ENCODE measurements at places on chromosomes 12 and 14. TPM values are rescaled to one million over a fixed set of nuclear protein-coding genes. Genes with fewer than 3 reads are reported as not detected.

DNA sequence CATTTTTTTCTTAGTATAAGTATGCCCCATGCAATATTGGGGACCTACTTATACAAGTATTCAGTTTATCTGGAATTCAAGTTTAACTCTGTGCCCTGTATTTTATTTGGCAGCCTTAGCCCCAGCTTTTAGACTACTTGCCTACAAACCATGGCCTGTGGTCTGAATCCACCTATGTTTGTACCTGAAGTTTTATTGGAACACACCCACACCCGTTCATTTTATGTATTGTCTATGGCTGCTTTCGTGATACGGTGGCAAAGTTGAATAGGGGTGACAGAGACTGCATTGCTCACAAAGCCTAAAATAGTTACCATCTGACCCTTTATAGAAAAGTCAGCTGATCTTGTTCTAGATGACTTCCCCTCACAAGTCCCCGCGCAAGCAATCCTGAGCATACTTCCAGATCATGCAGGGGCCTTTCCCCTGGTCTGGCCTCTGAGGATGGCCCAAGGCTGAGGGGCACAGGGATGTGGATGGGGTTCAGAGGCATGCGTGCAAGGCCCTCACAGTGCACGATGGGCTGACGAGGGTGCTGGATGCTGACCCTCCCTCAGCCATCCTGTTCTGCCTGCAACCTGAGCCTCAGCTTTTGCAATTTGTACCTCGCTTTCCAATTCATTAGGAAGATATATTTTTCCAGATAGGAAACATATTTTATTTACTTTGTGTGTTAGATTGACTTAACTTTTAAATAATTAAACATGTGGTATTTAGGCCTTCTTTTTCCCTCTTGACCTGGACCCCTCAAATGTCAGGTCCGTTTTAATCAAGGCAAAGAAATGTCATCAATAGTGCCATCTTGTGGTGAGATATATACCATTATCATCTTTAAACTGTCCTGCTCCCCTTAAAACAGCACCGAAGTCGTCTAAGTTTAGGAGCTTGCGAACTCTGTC is 527.3 kb upstream of the CCDC196 start:
- H3K4me1 ChIP-seq = no peaks in the 10 kb centered on the region
- peaks cover 2% of the 10 kb centered on the region for H3K27me3 ChIP-seq
- DNase-seq = no peak
- no peak overlapping the region for H3K4me3 ChIP-seq

DNA sequence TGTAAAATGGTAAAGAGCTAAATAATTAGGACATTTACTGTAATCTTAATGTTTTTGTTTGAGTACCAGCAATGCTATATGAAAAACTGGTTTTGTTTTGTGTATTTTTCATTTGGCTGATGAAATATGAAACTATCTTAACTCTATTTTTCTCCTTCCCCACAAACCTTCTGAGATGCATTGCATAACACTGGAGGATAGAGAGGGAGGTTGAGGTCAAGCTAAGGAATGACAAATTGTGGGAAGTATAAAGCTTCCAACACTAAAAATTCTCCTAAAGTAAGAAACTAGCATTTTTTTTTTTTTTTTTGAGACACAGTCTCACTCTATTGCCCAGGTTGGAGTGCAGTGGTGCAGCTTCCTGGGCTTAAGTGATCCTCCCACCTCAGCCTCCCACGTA is 31.5 kb upstream of the SRP54 start:
- peaks cover 12% of the 10 kb centered on the region for H3K36me3 ChIP-seq
- H3K4me3 ChIP-seq = no peak overlapping the region
- H3K27ac ChIP-seq = no peak overlapping the region
- DNase-seq = no peak

DNA sequence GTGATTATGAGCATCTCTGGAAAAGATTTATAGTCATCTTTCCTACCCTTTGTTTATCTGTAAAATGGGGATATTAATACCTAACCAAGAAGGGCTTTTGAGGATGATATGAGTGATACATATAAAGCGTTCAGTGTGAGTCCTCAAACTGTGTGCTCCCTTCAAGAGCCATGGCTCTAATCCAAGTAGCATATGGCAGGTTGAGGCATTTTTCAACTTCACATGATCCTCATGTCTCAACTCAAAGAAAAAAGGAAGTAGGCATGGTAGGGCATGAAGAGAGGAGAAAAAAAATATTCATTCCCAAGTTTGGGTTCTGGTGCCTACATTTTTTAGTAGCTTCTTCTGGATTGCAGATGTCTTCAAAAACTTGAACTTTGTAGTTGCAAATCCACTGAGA is 286.3 kb upstream of the ATP2B1 start:
- no peaks in the 10 kb centered on the region for H3K27me3 ChIP-seq
- no peaks in the 10 kb centered on the region for H3K36me3 ChIP-seq
- H3K4me3 ChIP-seq = no peak overlapping the region
- H3K27ac ChIP-seq = no peak overlapping the region
- DNase-seq = no peak
- H3K4me1 ChIP-seq = no peaks in the 10 kb centered on the region

DNA sequence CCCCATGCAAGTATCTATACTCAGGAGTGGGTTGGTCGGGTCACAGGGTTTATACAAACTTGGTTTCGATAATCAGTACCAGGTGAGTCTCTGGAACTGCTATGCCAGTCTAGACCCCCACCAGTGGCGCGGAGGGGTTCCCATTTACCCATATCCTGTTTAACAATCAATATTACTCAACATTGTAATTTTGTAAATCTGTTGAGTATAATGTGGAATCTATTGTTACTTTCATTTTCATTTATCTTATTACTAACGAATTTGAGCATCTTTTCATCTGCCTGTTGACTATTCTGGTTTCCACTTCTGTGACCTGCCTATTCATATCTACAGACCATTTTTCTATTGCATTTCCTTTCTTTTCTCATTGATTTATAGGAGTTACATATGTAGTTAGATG is 275.2 kb upstream of the CRY1 start:
- no peak overlapping the region for H3K4me3 ChIP-seq
- no peaks in the 10 kb centered on the region for H3K36me3 ChIP-seq
- no peak overlapping the region for H3K27ac ChIP-seq

GRCh38 chr14:81400852-81401251 is 728 bp upstream of the STON2 start:
- no peak overlapping the region for H3K27ac ChIP-seq
- no peaks in the 10 kb centered on the region for H3K27me3 ChIP-seq
- H3K4me1 ChIP-seq = peaks cover 3% of the 10 kb centered on the region
- H3K36me3 ChIP-seq = no peaks in the 10 kb centered on the region

DNA sequence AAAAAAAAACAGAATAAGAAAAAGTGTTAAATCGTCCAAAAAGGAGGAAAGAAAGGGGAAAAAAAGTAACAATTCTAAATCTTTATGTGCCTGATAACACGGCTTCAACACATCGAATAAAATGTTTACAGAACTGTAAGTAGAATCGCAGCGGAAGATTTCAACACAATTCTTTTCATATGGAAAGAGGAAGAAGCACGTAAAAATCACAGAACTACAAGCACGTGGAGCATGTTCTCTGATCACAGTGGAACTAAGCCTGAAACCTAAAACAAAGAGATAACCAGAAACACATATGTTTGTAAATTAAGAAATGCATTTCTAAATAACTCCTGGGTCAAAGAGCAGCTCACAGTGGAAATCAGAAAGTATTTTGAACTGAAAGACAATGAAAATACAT is 8.7 kb downstream of the CLEC7A start:
- H3K4me3 ChIP-seq = no peak overlapping the region
- H3K27ac ChIP-seq = no peak overlapping the region
- DNase-seq = no peak
- no peaks in the 10 kb centered on the region for H3K36me3 ChIP-seq
- H3K4me1 ChIP-seq = no peaks in the 10 kb centered on the region

GRCh38 chr14:94844593-94845152 is 74.8 kb upstream of the GSC start:
- H3K27ac ChIP-seq = no peak overlapping the region
- no peaks in the 10 kb centered on the region for H3K4me1 ChIP-seq
- H3K4me3 ChIP-seq = no peak overlapping the region
- no peaks in the 10 kb centered on the region for H3K27me3 ChIP-seq
- no peaks in the 10 kb centered on the region for H3K36me3 ChIP-seq
- no peak for DNase-seq

DNA sequence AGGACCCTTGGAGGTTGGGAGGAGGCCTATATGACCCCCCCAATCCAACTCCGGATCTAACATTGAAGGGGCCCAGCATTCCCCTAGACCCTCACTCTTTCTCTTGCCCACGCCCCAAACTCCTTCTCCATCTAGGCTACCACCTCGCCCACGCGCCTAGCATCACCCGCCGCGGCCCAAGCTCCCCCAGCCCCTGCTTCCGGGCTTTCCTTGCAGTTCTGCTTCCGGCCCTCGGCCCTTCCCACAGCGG is 445 bp downstream of the CERS5 start:
- H3K4me3 ChIP-seq = peak overlapping the region; percentile 87
- H3K4me1 ChIP-seq = peaks cover 12% of the 10 kb centered on the region
- H3K36me3 ChIP-seq = no peaks in the 10 kb centered on the region
- no peak for DNase-seq
- peak overlapping the region; percentile 77 for H3K27ac ChIP-seq

GRCh38 chr12:109715310-109716091 is 1.9 kb downstream of the FAM222A start:
- no peaks in the 10 kb centered on the region for H3K27me3 ChIP-seq
- H3K27ac ChIP-seq = peak overlapping the region; percentile 82
- H3K4me1 ChIP-seq = peaks cover 73% of the 10 kb centered on the region
- no peak for DNase-seq
- no peak overlapping the region for H3K4me3 ChIP-seq
- H3K36me3 ChIP-seq = no peaks in the 10 kb centered on the region

DNA sequence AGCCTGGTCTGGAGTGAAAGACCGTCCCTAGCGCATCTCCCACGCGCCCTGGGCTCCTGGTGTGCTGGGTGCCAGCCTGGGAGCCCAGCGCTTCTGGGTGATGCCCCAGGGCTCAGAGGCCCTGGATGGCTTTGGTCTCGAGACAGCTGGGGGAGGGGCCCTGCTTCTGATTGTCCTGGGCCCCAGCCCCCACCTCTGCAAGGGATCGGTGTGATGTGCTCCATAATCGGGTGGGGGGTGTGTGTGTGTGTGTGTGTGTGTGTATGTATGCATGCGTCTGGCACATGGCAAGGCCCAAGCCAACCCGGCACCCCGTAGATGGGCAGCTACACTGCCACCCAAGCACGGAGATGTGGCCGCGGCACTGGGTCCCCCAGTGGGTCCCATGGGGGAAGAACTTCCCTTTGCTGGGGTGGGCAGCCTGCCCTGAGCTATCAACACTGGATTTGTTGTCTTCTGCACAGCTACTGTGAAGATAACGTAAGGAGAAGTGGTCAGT is 3.1 kb downstream of the ZBTB42 start:
- peaks cover 35% of the 10 kb centered on the region for H3K4me1 ChIP-seq
- H3K4me3 ChIP-seq = no peak overlapping the region
- no peaks in the 10 kb centered on the region for H3K36me3 ChIP-seq
- no peak for DNase-seq

DNA sequence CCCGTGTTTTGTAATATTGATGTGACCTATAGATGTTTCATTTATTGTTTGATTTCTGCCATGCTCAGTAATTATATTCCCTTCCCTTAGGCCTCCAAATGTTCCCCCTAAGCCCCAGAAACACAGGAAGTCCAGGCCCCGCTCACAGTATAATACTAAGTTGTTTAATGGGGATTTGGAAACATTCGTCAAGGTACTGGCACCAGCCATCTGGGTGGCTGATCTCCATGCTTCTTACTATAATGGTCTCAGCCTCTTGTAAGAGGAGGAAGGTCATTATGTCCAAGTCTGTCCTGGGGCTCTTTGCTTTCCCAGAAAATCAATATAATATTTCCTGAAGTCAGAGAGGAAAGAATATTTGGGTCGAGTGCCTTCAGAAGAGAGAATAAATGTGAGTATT is 130.9 kb downstream of the KICS2 start:
- no peak overlapping the region for H3K27ac ChIP-seq
- H3K36me3 ChIP-seq = no peaks in the 10 kb centered on the region
- H3K4me1 ChIP-seq = peaks cover 11% of the 10 kb centered on the region
- H3K4me3 ChIP-seq = no peak overlapping the region
- H3K27me3 ChIP-seq = no peaks in the 10 kb centered on the region
- no peak for DNase-seq

- no peak overlapping the region for H3K4me3 ChIP-seq
- H3K4me1 ChIP-seq = peaks cover 3% of the 10 kb centered on the region
- H3K27me3 ChIP-seq = no peaks in the 10 kb centered on the region
- H3K36me3 ChIP-seq = no peaks in the 10 kb centered on the region
- DNase-seq = no peak
- no peak overlapping the region for H3K27ac ChIP-seq
Measured at GRCh38 chr12:106033161-106033675, 105.5 kb downstream of the NUAK1 start.

Gene FGF23
- total RNA-seq = 0.47 TPM

- DNase-seq = no peak
- H3K27ac ChIP-seq = no peak overlapping the region
- H3K4me1 ChIP-seq = no peaks in the 10 kb centered on the region
- no peaks in the 10 kb centered on the region for H3K36me3 ChIP-seq
Measured at GRCh38 chr14:62031504-62031903, 269.3 kb downstream of the SNAPC1 start.

GRCh38 chr12:45575417-45575816 is 154.1 kb upstream of the ARID2 start:
- no peaks in the 10 kb centered on the region for H3K4me1 ChIP-seq
- H3K36me3 ChIP-seq = no peaks in the 10 kb centered on the region
- no peak for DNase-seq
- H3K27me3 ChIP-seq = no peaks in the 10 kb centered on the region
- no peak overlapping the region for H3K27ac ChIP-seq
